Stomach (tissue), 19 donors: ENCODE measurements at places on chromosomes 7 and 10.
A peak's percentile ranks its signal among the peaks of the same experiment; 100 is the strongest.

DNA sequence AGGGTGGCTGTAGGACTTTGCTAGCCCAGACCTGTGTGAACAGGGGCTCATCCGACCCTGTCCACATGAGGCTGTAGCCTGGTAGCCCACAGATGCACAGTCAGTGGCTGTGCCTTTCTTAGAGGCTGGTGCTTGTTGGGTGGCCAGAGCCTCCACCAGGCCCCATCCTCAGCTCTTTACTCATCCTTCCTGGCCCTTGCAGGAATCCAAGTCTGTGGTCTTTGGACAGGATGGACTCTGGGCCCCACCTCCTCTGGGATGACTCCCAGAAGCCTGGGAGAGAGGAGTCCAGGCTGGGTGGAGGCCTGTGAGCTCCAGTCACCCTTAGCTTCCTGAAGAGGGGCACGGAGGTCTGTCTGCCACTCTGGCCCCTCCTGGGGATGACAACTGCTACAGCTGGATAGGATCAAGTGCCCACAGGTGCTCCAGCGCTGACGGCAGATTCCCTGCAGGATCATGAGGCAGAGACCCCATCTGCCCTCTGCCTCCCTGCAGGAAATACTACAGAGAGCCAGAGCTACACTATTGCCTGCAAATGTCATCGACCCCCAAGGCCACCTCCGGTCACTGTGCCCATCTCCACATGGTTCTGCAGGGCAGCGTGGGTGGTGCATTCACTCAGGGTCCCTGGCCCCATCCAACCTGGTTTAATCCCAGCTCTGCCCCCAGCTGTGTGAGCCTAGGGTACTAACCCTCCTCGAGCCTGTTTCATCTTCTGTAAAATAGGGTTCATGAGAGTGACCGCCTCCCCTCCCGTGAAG, 114.5 kb downstream of the PTPN20 start:
- peak; percentile 48 for DNase-seq

- no peak for DNase-seq
Measured at GRCh38 chr7:28623105-28623730, 210.9 kb downstream of the CREB5 start.

DNA sequence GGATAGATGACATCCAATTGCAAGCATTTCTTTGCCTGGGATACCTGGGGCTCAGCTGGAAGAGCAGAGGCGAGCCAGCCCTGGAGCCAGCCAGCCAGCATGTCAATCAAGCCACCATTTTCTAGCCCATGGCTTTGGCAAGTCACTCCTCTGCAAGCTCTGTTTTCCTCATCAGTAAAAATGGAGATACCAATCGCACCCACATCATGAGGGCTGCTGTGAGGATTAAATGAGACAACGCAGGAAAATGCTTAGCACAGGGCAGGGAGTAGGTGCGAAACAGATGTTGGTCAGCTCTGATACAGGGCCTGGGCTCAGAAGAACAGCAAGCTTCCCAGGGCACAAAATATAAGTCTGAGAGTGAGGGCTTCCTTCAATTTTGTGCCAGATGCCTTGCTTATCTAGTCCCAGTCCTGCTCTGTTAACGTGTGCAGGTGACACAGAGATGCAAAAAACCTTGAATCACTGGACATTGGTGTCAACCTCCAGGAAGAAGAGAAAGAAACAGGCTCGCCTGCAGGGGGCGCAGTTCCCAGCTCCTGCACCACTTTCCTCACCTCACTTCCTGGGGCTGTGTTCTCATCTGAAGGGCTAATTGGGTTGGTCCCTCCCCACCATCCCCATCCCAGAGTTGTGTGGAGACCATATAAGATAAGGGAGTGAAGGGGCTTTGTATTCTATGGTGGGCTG, 72.8 kb upstream of the CACUL1 start:
- DNase-seq, result no peak

GRCh38 chr10:79046741-79047583, 21.8 kb upstream of the ZMIZ1 start:
- no peak for DNase-seq

DNA sequence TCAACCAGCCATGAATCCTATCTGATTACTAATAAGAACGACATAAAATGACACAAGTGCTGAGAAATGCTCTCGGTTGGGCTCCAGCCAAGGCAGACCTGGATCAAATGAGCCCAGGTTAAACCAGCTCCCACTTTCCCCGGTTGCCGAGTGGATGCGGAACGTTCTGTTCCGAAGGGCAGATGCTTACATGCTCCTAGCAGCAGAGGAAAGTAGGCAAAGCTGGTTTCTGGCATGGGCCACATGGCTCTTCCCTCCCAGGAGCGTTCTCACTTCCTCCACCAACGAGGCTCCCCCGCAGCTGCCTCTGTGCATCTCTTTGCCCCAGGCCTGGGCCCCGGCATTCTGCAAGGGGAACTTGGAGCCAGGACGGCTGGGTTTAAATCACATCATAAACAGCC, 61.8 kb upstream of the SDK1 start:
- no peak for DNase-seq
